ENCODE measurements at places on chromosomes 1 and 21.

- no peak for DNase-seq
Measured at GRCh38 chr1:228717081-228717480, 18.2 kb upstream of the RHOU start.

GRCh38 chr1:157984469-157984868 is 9.0 kb upstream of the KIRREL1 start:
- DNase-seq: no peak

GRCh38 chr1:17596186-17596585 is 56.7 kb downstream of the ARHGEF10L start:
- no peak for DNase-seq

- no peak for DNase-seq
Measured at GRCh38 chr1:209265301-209265700, 318.2 kb upstream of the CAMK1G start.

GRCh38 chr1:39127513-39127912 is 77.0 kb upstream of the MACF1 start:
- no peak for DNase-seq

GRCh38 chr1:31182352-31182751 is 57.3 kb downstream of the NKAIN1 start:
- DNase-seq: peak; percentile 62

- no peak for DNase-seq
Measured at GRCh38 chr1:103525114-103525606, 339 bp upstream of the RNPC3 start.

DNA sequence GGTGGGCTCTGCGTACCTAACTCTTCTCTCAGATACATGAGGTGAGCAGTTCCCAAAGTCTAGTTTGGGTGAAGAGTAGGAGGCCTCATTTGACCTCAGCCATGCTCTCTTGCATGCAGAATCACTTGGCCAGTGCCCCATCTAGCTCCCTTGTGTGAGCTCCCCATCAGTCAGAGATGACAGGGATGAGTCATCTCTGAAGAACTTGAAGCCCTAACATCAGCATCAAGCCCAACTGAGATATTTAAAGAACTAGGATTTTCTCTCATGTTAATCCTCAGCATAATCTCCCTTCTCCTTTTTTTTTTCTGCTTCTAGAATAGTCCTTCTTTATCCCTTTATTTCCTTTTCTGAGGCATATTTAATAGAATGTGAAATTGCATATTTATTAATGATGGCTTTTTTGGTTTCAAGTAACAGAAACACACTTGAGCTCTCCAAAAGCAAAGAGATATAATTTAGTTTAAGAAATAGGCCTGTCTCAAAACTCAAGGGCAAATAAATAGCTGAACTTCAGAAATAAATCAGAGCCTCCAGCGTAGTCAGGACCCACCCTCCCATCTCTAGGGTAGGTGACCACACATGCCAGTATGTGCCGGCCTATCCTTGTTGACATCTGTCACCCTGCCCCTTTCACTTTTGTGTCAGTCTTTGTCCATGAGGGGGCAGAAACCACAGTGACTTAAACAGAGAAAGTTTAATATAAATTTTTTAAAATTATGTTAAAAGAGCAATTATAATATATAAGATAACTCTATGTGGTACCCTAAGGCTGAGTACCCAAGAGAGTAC is 112.3 kb downstream of the TSEN15 start:
- DNase-seq: no peak

DNA sequence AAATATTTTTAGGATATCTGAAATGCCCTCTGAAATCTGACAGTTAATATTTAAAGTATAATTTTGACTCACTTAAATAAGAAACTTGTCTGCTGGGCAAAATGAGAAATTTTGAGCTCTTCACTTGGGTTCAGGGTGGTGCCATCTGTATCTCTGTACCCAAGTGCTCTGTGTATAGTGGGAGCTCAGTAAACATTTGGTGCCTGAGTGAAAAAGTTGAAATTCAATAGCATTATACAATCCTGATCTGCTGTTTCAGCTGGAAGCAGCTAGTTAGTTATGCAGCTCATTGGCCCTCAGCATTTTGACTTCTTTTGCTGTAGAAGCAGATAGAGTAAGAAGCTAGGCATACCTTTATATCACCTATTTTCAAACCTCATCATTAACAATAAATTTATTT is 73.3 kb downstream of the RPE65 start:
- DNase-seq: peak; percentile 35

GRCh38 chr21:33021150-33021549 is 4.6 kb upstream of the OLIG2 start:
- no peak for DNase-seq

DNA sequence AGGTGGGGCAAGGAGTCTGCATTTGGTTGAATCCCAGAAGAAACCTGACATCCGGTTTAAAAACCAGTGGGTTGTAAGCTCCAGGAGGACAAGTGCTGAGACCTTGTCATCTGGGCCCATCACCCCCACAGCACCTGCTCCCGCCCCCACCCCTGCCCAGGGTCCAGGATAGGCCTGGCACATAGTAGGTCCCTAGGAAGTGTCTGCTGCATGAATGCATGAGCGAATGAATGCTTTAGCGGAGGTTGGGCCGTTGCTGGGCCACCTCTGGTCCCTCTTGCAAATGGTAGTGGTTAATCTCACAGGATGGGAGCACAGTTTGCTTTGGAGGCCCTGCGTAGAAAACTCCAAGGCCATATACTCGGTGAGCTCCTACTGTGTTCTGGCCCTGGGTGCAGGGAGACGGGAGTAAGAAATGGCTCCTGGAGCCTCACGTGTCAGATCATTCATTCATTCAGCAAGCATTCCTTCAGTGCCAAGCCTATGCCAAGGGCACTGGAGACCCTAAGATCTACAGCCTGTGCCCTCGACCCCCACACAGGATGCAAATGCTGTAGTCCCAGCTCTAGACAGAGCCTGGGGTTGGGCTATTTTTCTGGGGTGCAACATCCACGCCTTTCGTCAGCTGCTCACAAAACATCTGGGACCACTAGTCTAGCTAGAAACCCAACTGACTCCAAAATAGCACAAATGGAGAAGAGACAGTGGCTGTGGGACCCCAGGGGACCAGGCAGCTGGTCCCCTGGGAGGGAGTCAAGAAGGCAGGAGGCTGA is 28.9 kb downstream of the EPHA2 start:
- no peak for DNase-seq

- peak; percentile 60 for DNase-seq
Measured at GRCh38 chr1:46036894-46037839, 95.3 kb downstream of the PIK3R3 start.

DNA sequence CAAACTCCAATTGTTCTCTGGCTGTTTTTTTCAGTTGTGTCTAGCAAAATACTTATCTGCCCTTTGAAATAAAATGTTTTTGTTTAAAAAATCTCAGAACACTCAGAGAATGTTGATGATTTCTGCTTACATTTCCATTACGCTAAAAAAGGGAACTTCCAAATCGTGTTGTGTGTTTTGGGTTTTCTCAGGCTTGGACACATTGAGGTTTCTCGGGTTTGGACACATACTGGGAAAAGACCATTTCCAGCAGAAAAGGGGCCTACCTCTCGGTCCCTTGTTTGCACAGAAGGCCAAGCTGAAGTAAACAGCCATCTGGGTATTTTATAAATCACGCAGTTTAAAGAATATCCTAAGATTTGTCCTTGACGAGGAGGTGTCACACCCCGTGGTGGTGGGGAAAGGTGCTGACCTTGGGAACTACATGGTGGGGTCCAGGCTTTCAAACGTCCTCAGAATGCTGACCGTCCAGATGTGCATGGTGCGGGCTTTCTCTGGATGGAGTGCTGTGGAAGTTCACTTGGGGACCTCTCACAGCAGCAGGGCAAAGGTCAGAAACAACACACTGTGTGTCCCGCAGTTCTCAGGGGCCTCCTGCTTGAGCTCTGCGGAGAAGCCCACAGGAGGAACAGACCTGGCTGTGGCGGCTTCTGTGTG is 67.8 kb downstream of the SLC37A1 start:
- DNase-seq: no peak

GRCh38 chr21:28135646-28136045 is 857.0 kb downstream of the LTN1 start:
- no peak for DNase-seq

DNA sequence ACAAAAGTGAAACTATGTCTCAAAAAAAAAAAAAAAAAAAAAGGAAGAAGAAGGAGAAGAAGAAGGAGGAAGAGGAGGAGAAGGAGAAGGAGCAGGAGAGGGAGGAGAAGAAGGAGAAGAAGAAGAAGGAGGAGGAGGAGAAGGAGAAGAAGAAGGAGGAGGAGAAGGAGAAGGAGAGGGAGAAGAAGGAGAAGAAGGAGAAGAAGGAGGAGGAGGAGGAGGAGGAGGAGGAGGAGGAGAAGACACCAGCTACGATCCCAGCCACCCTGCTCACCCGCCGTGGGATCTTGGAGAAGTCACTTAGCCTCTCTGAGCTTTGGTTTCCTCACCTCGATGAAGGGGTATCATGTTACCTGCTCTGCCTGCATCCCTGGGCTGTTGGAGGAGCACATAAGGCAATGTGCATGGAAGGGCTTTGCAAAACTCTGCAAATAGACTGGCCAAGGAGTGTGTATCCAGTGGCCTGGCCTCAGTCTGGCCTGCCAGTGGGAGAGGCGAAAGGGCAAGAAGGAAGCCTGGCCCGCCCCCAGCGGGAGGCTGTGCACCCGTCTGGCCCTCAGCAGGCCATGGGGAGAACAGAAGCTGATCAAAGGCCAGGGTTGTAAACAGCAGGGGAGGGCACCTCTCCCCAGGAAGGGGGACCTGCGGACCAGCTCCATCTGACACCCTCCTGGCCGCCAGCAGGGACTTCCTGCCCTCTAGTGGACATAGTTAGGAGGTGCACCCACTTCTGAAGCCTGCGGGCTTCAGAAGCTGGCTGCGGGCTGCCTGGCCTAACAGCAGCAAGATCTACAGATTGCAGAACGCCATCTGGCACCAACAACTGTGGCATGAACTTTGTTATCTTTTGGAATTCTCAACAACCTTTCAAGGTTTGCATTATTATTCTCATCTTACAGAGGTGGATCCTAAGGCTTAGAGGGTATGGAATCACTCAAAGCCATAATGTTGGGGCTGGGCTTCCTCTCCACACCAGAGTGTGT is 19.2 kb upstream of the CDK18 start:
- DNase-seq: peak; percentile 89

- peak; percentile 21 for DNase-seq
Measured at GRCh38 chr1:59967141-59967697, 40.6 kb upstream of the CYP2J2 start.

DNA sequence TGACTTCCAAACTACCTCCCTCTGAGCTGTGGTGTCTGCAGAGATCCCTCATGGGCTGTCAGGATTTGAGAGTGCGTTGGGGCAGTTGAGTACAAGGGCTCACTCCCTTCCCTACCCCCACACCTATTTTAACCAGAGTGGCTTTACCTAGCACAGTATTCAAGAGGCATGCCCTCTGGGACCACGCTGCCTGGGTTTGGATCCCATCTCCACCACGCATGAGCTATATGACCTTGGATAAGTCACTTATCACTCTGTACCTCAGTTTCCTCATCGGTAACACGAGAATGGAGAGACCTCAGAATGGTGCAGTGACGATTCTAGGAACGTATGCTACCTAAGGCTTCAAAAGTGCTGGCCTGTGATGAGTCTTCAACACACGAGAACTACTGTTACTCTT is 147.3 kb upstream of the WNT4 start:
- DNase-seq: no peak

- no peak for DNase-seq
Measured at GRCh38 chr21:32183396-32183795, 95.5 kb downstream of the MIS18A start.

DNA sequence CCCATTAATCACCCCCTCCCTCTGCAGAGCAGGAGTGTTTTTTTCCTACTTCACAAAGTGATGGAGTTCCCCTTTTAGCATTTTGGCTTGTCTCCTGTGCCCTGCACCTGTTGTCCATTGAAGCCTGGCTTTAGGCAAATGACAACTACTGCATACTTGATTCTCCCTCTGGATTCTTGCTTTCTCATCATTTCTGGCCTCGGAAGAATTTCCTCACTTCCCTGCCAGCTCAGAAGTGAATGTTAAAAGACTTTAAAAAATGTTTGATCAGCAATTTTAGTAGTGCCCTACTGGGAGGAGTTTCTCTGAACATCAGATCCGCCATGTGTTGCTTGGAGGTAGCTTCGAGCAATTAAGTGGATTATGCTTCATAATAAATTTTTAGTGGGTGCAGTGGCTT is 28.1 kb downstream of the RCOR3 start:
- no peak for DNase-seq

- peak; percentile 42 for DNase-seq
Measured at GRCh38 chr1:229221106-229222019, 49.5 kb upstream of the RAB4A start.

DNA sequence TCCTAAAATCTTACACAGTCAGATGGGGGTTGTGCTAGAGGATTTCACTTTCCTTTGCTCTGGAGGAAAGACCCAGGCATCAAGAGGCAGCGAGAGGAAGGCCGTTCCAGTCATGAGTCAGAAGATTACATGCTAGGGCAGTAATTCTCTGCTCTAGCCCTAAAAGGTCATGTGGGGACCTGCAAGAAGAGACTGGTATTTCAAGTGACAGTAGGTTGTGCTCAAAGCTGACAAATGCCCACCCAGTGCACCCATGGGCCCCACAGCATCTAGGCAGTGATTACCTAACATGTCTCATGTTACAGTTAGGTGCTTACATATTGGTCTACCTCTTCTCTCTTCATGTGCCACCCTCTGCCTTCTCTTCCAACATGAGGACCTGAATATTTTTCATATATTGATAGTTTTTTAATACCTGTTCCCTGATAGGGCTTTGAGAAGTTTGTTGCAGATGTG is 99.7 kb upstream of the BEND5 start:
- DNase-seq: no peak

DNA sequence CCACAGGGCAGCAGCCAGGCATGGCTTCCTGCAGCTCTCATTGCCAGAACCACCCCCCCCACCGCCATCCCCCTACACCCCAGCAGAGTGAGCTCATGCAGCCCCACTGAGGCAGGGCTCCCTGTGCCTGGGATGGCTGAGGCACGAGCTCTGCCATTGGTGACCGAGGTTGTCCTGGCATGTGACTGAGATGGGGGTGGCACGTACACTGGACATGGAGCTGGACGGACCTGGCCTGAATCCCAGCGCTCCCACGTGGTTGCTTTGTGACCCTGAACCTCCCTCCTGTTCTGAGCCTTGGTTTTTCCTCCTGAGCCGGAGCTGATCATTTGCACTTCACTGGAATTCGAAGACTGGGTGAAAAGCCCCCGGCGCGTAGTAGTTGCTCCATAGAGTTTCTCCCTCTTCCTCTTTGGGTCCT is 28.3 kb downstream of the ALPL start:
- DNase-seq: no peak

- no peak for DNase-seq
Measured at GRCh38 chr21:24093032-24093431, 1514.2 kb downstream of the MRPL39 start.

DNA sequence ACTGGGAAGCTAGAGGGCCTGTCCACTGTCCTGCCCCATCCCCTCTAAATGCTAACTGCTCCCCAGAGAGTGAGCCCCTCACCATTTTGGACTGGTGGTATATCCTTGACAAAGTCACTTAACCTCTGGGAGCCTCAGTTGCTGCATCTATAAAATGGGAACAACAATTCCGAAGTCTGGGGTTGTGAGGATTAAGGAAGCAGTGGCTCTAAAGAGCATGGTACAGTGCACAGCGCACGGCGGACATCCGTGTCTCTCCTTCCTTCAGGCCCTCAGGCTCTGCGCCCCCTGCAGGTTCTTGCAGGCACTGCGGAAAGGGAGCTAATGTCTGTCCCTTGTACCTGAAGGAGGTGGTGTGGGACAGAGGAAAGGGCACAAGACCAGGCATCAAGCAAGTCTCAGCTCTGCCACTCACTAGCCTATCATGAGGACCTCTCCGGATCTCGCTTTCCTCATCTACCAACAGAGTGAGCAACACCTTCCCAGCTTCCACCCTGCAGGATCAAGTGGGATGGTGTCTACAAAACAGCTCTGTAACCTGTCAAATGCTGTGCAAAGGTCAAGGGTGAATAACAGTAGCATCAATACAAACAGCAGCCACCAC is 20.1 kb downstream of the ECE1 start:
- no peak for DNase-seq

GRCh38 chr1:179313004-179313403 is 19.4 kb downstream of the SOAT1 start:
- DNase-seq: no peak
